ENCODE measurements at places on chromosomes 7 and 10. TPM values are rescaled to one million over a fixed set of nuclear protein-coding genes. Genes with fewer than 3 reads are reported as not detected.

The TEX47 gene
- total RNA-seq = not detected

- DNase-seq = peak; percentile 95
Observed at GRCh38 chr7:831596-832166, 595 bp upstream of the SUN1 start.

- no peak for DNase-seq
Observed at GRCh38 chr7:134485203-134485602, 26.3 kb upstream of the AKR1B1 start.

- no peak for DNase-seq
Observed at GRCh38 chr7:136062625-136063325, 85.6 kb upstream of the MTPN start.

The TAS2R3 gene
- total RNA-seq = 1.3 TPM

The SLC13A1 gene
- total RNA-seq = not detected

GRCh38 chr7:1446620-1447032, 12.6 kb downstream of the MICALL2 start:
- no peak for DNase-seq

- no peak for DNase-seq
Observed at GRCh38 chr10:133082685-133083421, 4.9 kb upstream of the ADGRA1 start.

- DNase-seq = no peak
Observed at GRCh38 chr10:75238182-75239095, 2.7 kb upstream of the COMTD1 start.

The WIPF3 gene
- total RNA-seq = under 0.01 TPM

GRCh38 chr7:30865076-30865475, 46.6 kb upstream of the AQP1 start:
- no peak for DNase-seq

GRCh38 chr7:7704867-7705266, 13.5 kb downstream of the RPA3 start:
- no peak for DNase-seq

- peak; percentile 10 for DNase-seq
Observed at GRCh38 chr7:32093415-32094408, 23.5 kb upstream of the PDE1C start.

GRCh38 chr7:158609313-158609974, 21.8 kb upstream of the PTPRN2 start:
- DNase-seq = no peak

- peak; percentile 67 for DNase-seq
Observed at GRCh38 chr7:1883031-1883761, 213.1 kb downstream of the ELFN1 start.

DNA sequence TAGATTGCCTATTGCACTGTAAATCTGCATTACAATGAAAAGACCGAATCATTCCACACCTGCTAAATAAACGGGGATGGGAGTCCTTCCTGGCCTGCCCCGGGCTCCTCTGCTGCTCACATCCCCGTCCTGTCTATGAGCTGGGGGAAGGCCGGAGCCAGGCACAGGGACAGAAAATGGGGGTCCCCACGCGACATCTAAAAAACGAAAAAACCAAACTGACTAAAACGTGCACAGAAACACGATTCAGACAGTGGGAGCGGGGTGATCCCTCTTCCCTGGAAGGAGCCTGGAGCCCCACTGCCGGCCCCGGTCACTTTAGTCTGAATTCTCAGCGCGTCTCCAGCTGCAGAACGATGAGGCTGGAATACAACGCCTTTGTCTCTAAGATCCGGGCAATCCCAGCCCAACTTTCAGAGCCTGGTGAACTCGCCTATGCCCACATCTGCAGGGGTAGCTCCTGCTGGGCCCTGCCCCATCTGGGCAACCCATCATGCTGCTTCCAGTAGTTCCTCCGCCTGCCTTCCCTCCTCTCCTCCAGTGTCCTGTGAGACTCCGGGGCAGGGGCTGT, 78.0 kb downstream of the ADARB2 start:
- DNase-seq = no peak

DNA sequence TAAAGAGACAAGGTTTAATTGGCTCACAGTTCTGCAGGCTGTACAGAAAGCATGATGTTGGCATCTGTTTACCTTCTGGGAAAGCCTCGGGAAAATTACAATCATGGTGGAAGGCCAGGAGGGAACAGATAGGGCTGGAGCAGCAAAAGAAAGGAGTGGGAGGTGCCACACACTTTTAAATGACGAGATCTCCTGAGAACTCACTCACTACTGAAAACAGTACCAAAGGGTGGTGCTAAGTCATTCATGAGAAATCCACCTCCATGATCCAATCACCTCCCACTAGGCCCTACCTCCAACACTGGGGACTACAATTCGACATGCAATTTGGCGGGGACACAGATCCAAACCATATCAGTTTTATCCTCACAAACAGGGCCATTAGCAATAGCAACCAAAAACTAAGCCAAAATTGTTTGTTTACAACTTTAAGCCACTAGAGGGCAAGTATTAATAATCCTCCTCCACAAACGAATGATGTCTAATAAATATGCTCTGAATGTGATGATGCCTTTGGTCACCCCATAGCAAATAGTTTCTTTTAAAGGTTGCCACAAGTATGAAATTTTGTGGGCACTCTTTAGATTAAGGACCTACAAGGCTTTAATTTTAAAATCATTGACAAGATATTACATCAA, 129.2 kb upstream of the NRBF2 start:
- DNase-seq = no peak

GRCh38 chr10:52442576-52442975, 128.5 kb downstream of the DKK1 start:
- peak; percentile 55 for DNase-seq
